Activated T-helper 1 cell treated with anti-CD3 and anti-CD28 coated beads, Interleukin-2, amount 50 U/mL, for 16 hours (primary cell): ENCODE measurements at places on chromosomes 2 and 18.

- DNase-seq: no peak
Measured at GRCh38 chr2:236570081-236570868, 650 bp downstream of the ACKR3 start.

DNA sequence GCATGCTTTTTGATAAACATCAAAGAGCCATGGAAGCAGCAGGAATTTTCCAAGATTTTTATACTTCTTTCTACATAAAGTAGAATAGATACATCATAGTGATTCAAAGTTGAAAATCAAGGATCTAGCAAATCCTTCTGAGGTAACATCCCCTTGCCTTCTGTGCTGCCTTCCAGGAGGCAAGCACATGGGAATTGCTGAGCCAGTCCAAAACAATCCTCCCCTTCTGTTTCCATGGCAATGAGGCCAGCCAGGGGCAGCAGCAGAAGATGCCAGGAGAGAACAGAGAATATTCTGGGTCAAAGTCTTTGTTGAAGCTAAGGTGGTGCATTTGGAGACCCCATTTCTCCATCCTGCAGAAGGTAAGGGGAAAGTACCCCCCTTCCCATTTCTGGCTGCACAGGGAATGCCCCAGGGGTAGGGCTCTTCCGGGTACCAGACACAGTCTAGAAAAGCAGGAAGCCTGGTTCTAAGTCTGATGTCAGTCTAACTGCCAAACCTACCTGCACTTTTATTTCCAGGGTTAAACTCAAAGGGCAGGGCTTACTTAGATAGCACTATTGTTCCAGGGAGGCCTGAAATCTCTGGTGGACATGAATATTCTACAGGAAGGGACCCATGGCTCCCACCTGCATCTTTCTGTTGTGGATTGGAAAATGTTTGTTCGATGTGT, 22.1 kb downstream of the CENPA start:
- DNase-seq: no peak

GRCh38 chr2:54964816-54965215, 85.4 kb downstream of the RTN4 start:
- DNase-seq: no peak

- DNase-seq: no peak
Measured at GRCh38 chr2:43054367-43054766, 172.0 kb downstream of the ZFP36L2 start.

GRCh38 chr2:169038338-169038757, 7.2 kb upstream of the ABCB11 start:
- no peak for DNase-seq

- DNase-seq: no peak
Measured at GRCh38 chr2:217189131-217189530, 329.3 kb upstream of the TNP1 start.

DNA sequence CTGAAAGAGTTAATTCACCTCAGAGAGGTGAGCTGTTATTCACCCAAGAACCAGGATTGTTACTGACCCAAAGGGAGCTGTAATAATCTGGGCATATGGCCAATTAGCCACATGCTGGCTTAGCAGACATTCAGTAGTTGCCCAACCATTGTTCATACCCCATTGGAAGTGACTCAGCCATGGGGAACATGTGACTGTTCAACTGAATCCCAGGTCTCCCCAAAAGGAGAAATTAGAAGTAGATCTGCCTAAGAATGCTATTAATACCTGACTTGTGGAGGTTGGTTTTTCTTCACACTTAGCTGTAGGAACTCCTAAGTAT, 272.6 kb upstream of the UBE2E3 start:
- no peak for DNase-seq

GRCh38 chr2:216888081-216888480, 28.2 kb upstream of the TNP1 start:
- no peak for DNase-seq
